Anterior cingulate cortex (tissue), 58 donors: ENCODE measurements at places on chromosomes 1 and 21.

GRCh38 chr1:29380532-29380931 lies 144.2 kb downstream of the PTPRU start:
- DNase-seq: no peak

GRCh38 chr21:16218682-16219343 lies 489.0 kb downstream of the USP25 start:
- no peak for DNase-seq

DNA sequence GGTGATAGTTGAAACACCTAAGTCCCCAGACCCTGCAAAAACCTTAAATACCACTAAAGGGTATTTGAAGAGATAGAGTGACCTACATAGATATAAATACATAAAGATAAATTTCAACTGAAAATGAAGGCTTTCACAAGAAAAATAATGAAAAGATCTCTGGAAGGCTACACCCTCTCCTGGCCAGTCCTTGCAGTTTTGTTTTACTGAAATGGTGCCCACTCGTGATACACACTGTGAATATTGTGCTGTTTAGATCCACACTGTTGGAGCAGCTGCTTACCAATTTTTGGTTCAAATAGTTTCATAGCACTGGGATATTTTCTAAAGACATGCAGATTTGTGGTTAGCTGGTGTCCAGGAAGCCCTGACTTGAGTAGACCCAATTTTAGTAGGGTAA lies 31.5 kb upstream of the RNF187 start:
- DNase-seq: no peak

GRCh38 chr1:34129630-34130029 lies 35.4 kb downstream of the CSMD2 start:
- no peak for DNase-seq

- DNase-seq: no peak
Observed at GRCh38 chr1:221274373-221274772, 395.1 kb downstream of the HLX start.

DNA sequence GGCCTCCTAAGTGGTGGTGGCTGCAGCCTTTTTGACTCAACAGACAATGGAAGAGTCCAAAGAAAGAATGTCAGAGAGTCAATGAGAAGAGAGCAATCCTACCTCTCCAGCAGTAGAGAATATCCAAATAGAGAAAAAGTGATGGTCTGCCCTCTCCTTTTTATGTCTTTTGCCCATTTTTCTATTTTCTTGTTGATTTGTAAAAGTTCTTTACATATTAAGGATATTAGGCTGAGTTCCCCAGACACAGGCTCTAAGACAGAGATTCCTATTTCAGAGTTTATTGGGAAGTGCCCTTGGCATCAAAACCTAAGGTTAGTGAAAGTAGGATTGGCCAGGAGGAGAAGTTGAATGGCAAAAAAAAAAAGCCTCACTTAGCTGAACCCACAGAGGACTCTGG lies 20.3 kb upstream of the SLC30A1 start:
- DNase-seq: no peak

GRCh38 chr21:18049461-18049860 lies 195.2 kb upstream of the CHODL start:
- DNase-seq: no peak

- DNase-seq: no peak
Observed at GRCh38 chr1:54884135-54884586, 2.8 kb downstream of the DHCR24 start.

DNA sequence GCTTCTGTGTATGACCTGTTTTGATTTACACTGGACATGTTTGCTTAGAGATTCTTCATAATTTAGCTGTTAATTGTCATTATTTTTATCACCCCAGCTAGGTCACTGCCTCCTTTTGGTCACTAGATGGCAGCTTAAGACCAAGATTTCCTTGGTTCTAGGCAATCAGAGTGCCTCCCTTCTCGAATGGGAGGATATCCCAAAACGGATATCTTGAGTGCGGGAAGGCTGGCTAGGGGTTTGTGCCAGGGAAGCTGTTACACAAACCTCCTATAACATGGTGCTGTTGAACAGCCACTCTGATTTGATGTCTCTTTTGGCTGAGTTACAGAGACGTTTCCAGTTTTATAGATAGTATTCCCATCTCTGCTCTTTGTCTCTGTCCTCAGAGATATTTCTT lies 283.5 kb downstream of the S1PR1 start:
- DNase-seq: no peak

- DNase-seq: no peak
Observed at GRCh38 chr1:39214714-39214997, 10.2 kb downstream of the MACF1 start.

- no peak for DNase-seq
Observed at GRCh38 chr1:150309758-150310508, 11.4 kb upstream of the PRPF3 start.

- no peak for DNase-seq
Observed at GRCh38 chr1:218521414-218522169, 176.5 kb downstream of the TGFB2 start.

GRCh38 chr1:229368347-229368746 lies 25.5 kb upstream of the CCSAP start:
- DNase-seq: no peak

GRCh38 chr1:102977292-102977691 lies 131.0 kb downstream of the COL11A1 start:
- DNase-seq: no peak

GRCh38 chr1:59261537-59261936 lies 35.4 kb upstream of the FGGY start:
- no peak for DNase-seq

- DNase-seq: no peak
Observed at GRCh38 chr1:218664385-218665170, 319.4 kb downstream of the TGFB2 start.

DNA sequence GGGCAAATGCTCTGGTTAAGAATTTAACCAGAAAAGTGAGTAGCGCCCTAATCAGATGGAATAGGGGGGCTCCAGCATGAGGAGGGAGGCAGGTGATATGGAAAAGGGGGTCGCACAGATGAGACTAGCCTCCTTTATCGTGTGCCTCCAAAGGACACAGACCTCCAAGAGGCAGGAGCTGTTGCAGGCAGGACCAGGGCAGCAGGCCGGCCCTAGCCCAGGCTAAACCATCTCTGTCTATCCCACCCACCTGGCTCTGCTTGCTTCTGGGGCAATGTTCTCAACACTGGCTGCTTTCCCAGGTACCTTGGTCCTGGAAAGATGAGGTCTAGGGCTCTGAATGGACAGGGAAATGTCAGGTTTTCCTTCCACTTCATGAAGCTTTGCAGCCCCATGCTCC lies 36.3 kb downstream of the C2CD2 start:
- no peak for DNase-seq

- DNase-seq: no peak
Observed at GRCh38 chr1:94970783-94971182, 43.9 kb upstream of the CNN3 start.

DNA sequence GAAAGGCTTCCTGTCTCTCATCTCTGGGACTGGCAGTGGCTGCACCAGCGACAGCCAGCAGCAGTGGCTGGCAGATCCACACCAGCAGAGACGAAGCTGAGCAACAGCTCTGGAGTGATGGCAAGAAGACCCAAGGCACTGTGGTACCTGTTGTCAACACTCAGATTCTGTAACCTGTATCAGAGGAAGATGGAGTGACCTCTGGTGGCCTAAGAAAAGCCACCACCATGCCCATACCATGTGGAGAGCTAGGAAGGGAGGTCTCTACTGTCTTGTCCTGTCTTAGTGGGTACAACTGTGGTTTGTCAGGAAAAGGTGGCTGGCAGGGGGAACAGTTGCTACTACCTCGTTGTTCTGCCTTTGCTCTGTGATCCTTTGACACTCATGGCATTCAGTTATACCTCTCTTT lies 22.5 kb upstream of the RHBDL2 start:
- no peak for DNase-seq

GRCh38 chr21:33433001-33433400 lies 29.8 kb downstream of the IFNGR2 start:
- no peak for DNase-seq

- no peak for DNase-seq
Observed at GRCh38 chr1:179440971-179441370, 75.2 kb downstream of the AXDND1 start.

GRCh38 chr21:42781150-42781970 lies 98.0 kb downstream of the WDR4 start:
- no peak for DNase-seq

GRCh38 chr1:231172411-231172810 lies 10.6 kb downstream of the TRIM67 start:
- DNase-seq: no peak

DNA sequence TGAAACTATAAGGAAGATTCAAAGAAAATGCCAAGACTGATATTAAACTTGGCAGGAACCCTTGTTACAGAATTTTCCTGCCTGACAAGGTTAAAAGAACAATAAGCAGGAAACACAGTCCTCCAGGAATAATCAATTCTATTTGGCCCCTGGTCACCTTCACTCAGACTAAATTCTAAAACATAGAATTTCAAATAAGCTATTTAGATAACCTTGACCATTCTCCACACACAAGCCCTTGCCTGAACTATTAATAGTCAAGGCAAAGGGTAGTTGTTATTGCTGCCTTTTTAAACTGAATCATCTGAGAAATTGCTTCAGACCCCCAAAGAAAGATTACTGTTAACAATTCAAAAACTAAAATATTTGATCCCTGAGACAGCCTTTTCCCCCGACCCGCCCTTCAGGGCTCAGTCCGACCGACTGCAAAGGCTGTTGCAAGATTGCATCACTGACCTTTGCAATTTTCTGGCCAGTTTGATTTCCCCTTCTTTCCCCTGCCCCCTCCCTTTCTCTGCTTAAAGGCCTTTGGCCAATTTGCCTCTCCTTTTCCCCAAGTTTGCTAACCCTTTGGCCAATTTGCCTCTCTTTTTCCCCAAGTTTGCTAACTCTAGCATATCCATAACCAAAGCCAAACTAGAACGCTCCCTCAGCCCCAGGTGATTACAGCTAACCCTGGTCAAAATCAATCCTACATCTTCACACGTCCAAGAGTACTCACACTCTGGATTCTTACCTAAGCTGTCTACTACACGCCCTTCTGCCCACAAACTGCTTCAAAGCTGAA lies 1.4 kb upstream of the G0S2 start:
- DNase-seq: no peak

- DNase-seq: no peak
Observed at GRCh38 chr1:187513190-187513589, 684.4 kb downstream of the PLA2G4A start.

DNA sequence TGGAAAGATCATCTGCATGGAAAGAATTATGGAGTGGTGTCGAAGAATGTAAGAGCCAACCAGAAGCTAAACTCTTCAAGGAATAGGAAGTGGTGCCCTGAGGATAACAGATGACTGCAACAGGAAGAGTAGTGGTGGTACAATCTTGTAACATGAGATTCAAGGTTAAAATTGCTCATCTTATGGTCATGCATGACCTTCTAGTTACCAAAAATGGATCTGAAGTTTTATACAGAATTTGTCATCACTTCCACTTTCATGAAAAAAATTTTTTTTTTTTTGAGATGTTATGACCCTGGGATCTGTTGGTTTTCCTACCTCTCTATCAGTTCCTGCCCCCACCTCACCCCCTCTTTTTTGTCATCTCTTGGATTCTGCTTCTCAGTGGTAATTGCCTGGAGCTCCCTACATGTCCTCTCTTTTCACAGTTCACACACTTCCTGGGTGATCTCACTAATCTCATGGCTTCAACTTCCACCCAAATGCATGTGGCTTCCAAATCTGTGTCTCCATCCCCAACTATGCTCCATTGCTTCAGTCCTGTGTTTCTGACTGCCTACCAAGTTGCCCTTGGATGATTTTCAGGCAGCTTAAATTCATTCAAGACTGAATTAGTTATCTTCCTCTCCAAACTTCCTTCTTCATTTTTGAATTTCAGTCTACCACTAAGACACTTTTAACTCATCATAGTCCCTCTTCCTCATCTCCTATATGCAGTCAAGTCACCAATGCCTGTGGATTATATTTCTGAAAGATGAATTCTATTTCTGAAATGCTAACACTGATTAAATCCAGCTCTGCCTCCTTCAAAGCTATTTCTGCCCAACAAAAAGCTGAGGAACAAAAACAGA lies 48.4 kb downstream of the SLAMF6 start:
- DNase-seq: no peak

DNA sequence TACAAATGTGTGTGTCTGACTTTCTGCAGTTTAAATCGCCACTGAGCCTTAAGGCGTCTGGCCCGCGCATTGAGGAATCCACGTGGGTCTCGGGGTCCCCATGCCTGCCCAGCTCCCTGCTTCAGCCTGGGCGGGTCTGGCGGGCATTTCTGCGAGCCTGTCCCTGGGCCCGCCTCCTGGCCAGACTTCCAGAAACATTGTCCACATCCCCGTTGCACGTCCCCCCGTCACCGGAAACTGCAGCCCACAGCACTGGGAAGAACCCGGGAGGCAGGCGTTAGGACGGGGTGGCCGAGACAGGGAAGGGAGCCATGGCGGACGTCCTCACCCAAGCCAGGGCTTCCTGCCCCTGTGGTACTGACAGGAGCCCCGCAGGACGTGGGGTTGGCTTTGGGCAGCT lies 113.1 kb upstream of the COL6A1 start:
- no peak for DNase-seq

- DNase-seq: no peak
Observed at GRCh38 chr1:206606867-206607266, 5.4 kb downstream of the EIF2D start.

- no peak for DNase-seq
Observed at GRCh38 chr1:89957107-89957506, 37.8 kb upstream of the ZNF326 start.

GRCh38 chr1:58754683-58755467 lies 29.0 kb downstream of the JUN start:
- no peak for DNase-seq

DNA sequence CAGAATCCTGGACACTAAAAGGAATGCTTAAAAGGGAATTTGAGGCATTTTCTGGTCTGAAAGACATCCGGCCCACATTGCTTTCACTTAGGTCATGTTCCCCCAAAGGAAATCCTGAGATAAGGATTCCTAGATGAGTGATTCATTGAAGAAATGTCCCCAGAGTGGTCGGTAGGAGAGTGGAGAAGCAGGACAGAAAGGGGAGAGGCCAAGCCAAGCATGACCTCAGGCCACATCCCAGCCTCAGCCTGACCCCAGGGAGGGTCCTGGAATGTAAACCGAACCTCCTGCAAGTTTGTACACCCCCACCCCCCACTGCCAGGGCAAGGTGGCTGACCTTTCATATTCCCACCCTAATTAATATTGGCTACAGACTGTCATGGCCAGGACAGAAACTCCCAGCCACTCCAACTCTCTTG lies 16.6 kb downstream of the HIVEP3 start:
- no peak for DNase-seq

DNA sequence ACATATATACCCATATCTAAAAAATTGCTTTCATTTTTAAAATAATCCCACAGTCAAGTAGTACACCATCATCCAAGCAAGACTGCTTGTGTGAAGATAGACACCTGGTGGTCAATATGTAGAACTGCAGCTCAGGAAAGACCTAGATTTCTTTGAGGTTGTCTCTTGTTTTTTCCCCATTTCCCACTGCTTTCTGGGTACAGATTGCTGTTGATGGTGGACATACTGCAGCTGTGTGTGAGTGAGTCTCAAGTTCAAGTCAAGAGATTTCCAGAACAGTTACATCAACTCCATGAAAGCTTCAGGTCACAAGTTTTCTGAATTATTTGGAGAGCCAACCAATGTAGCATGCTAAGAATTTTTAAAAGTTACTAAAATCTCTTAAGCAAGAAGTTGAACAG lies 306.4 kb downstream of the DUSP10 start:
- DNase-seq: no peak

GRCh38 chr1:231618609-231619256 lies 7.9 kb upstream of the DISC1 start:
- no peak for DNase-seq
